Umbilical cord (tissue), 2 donors: ENCODE measurements at places on chromosomes 4 and X. TPM values are rescaled to one million over a fixed set of nuclear protein-coding genes. Genes with fewer than 3 reads are reported as not detected.

Gene AMBN
- 7.9 TPM for total RNA-seq

DNA sequence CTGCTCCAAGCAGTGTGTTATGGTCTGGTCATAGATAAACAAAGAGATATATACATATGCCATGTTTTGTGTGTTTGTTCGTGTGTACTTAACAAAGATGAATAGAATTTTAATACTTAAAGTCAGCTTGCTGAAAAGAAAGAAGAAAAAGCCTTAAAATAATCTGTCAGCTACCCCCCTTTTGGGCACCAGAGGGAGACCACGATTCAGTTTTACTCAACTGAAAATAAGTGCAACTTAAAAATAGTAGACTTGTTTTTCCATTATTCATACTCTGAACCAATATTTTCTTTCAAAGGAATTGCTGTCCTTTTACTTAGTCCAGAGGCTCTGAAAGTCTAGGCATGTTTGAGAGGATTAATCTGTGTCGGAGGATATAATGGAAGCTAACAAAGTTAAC lies 181.7 kb upstream of the AGTR2 start:
- DNase-seq = no peak

DNA sequence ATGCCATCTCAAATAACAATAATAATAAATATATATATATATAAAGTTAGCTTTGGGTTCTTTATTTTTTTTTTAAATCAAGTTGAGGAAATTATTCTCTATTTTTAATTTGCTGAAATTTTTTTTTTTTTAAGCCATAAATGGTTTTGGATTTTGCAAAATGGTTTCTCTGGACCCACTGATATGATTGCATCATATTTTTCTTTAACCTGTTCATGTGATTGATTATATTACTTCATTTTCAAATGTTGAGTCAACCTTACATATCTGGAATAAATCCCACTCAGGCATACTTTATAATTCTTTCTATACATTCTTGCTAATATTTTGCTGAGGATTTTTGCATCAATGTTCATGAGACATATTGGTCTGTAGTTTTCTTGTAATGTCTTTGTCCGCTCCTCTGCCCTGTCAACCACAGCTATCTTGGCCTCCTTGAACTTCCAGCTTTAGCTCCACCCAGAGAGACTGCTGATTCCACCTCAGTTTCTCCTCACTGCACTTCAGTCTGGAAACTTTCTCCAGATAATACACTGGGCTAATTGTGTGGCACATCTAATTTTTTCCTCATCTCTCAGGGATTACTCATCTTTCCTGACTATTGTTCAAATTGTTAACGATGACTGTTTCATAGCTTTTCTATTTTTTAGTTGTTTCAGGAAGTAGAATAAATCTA lies 160.9 kb upstream of the GIMD1 start:
- DNase-seq = no peak

DNA sequence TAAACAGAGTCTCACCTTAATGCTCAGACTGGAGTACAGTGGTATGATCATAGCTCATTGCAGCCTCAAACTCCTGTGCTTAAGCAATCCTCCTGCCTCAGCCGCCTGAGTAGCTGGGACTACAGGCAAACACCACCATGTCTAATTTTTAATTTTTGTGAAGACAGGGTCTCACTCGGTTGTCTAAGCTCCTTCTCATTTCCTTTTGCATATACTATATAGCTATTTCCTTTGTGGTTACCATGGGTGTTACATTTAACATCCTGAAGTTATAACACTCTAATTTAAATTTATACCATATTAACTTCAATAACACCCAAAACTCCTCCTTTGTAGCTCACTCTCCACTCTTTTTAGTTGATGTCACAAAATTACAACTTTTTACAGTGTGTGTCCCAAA lies 114.3 kb downstream of the DCK start:
- no peak for DNase-seq

DNA sequence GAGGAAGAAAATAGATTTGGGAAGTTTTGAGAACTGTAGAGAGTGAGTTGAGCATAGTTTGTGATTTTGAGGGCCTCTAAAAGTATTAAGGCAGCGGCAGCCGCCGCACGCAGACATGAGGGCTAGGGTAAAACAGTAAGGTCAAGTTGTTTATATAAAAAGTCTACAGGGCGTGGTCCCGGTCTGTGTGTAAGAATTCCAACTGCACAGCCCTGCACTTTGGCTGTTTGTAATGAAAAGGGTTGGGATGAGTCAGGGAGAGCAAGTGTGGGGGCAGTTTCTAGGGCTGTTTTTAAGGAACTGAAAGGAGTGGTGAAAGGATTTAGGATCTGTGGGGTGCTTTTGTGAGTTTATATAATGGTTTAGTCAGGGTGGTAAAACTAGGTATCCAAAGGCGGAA lies 55.0 kb downstream of the BEX3 start:
- no peak for DNase-seq
